ENCODE measurements at places on chromosomes 13 and 19.

GRCh38 chr13:99045396-99045795 is 67.5 kb upstream of the DOCK9 start:
- DNase-seq, result no peak

DNA sequence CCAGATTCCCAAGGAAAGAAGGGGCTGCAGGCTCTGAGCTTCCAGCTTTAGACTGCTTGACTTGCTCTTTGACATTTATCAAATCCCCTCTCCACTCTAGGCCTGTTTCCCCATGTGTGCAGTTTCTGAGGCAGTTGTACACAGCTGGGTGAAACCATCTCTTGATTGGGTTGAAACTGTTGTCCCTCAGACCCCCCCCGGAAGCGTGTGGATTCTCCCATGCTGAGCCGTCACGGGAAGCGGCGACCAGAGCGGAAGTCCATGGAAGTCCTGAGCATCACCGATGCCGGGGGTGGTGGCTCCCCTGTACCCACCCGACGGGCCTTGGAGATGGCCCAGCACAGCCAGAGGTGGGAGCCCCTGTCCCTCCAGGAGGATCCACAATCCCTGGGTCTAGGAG is 19.7 kb downstream of the BRSK1 start:
- no peak for DNase-seq

GRCh38 chr19:18591735-18592385 is 3.3 kb downstream of the REX1BD start:
- peak; percentile 26 for DNase-seq

DNA sequence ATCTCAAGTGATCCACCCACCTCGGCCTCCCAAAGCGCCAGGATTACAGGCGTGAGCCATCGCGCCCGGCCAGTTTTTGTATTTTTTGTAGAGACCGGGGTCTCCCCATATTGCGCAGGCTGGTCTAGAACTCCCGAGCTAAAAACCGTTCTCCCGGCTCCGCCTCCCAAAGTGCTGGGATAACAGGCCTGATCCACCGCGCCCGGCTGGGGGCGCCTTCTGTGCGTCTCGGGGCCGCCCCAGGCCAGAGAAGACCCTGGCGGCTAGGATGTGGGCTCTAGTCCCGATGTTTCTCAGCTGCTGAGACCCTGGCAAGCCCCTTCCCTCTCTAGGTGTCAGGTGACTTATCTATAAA is 3.6 kb downstream of the ARHGAP45 start:
- no peak for DNase-seq

DNA sequence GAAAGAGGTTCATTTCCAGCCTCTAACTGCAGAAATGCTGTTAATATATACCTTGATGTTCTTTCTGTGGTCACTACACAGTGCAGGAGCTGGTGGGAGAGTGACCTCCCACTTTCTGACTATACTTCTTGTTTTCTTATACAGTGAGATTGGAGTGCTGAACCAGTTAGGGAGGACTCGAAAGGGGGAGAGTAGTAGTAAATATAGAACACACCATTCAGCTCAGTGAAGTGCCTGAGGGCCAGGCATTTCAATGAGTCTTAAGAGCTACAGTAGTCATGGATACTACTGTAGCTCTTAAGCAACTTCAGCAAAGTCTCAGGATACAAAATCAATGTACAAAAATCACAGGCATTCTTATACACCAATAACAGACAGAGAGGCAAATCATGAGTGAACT is 372.9 kb downstream of the MTUS2 start:
- no peak for DNase-seq

All from muscle of back (tissue), 13 donors.